ENCODE measurements at places on chromosomes 13 and 19.

DNA sequence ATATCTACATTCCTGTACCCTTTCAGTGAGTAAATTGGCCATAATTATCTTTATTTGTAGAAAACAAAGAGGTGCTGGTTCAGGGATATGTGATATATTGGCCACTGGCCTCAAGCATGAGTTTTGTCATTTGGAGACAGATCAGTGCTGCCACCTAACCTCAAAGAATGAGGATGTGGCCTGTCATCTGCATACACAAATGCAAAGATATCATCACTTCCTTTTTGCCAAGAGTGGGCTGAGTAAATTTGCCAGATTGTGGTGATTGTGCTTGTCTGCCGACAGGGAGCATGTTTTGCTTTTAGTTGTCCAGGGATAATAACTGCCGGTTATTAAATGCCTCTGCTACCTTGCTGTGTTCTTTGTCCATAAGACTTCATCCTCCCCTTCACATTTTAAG lies 44.2 kb downstream of the WASF3 start:
- DNase-seq, result no peak

DNA sequence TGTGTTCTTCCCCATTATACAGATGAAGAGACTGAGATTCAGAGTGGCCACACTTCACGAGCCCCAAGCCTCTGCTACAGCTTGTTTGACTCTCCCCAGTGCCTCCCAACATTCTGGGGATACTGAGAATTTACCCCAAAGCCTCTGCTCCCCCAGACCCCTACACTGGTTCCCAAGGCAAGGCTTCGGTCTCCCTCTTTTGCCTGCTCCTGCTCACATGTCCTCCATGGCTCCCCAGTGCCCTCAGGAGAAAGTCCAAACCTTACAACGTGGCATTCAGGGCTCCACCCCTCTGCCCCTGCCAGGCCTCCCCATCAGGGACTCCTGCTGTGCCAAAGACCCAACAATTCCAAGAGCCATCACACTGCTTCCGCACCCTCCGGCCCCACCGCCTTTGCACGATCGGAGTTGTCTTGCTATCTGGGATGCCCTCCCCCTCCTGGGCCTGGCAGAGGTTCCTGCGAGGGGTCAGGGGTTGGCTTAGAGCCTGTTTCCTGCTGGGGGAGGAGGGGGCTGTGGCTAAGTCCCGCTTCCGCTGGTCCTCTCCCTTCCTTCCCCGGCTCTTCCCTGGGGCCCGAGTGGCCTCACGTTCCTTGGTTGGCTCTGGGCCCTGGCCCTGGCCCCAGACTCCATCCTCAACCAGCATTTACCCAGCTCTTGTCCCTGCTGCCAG lies 15.4 kb downstream of the GTPBP3 start:
- no peak for DNase-seq

DNA sequence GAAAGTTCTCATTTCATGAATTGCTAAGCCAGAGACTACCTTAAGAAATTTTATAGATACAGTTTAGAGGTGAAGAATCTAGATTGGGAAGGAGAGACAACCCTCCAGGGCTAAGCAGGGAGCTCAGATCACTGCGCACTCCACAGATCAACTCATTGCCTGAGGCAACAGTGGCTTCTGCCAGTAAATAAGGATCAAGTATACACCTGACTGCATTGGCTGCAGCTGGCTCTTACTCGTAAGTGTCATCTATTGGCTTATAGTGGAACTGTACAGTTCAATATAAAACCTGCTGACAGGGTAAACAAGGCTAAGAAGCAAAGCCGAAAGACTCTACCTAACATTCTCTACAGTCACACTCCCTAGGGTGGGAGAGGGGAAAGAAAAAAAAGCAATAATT lies 18.0 kb upstream of the C1QTNF9B start:
- DNase-seq, result no peak

DNA sequence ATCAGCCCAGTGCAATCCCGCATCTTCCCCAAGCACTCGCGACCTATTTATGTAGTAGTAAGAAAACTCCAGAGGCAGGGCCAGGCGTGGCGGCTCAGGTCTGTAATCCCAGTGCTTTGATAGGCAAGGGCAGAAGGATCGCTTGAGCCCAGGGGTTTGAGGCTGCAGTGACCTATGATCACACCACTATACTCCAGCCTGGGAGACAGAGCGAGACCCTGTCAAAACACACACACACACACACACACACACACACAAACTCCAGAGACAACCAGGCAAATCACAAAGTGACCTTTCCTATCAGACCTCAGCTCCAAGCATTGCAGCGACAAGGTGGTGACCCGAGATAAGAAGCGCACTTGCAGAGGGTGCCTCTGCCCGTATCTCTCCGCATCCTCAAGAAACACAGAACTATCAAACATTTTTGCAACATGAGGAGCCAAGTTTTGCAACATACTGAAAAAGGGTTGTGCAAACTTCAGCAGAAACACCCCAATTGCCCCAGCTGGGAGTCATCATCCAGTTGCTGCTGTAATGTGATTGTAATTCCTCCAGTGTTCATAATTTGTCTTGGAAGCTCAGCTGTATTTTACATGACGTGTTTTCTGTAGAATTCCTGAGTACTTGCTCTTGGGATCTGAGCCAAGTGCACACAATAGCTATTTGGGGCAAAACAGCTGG lies 8.7 kb upstream of the KLF2 start:
- no peak for DNase-seq

- no peak for DNase-seq
Observed at GRCh38 chr19:41869374-41869955, 7.6 kb upstream of the CD79A start.

DNA sequence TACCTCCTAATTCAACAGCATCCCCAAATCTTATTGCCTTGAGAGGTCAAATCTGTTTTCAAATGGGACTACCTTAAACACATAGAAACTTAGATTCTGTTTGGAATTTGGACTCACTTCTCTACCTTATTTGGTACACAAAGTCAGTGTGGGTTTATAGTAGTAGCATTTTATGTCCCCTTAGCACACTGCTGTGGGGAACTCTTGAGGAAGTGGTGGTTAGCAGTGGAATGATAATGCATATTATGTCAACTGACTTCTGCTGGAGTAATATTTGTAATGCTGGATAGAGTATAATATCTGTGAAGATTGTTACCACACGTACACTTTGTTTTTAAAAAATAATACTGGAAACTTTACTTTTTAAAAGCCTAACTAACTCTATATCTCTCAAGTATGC lies 386.3 kb downstream of the NDFIP2 start:
- no peak for DNase-seq

DNA sequence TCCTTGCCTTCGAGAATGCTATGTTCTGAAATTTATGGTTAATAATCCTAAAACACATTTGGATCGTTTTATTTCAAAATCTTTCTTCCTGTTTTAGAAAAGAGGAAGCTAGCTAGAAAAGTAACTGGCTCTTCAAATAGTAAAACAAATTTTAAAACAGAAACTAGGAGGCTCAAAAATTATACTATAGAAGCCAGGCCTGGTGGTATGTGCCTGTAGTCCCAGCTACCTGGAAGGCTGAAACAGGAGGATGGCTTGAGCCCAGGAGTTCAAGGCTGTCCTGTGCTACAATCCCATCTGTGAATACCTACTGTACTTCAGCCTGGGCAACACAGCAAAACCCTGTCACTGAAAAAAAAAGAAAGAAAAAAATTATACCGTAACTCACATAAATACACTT lies 57.9 kb downstream of the ELF1 start:
- no peak for DNase-seq

DNA sequence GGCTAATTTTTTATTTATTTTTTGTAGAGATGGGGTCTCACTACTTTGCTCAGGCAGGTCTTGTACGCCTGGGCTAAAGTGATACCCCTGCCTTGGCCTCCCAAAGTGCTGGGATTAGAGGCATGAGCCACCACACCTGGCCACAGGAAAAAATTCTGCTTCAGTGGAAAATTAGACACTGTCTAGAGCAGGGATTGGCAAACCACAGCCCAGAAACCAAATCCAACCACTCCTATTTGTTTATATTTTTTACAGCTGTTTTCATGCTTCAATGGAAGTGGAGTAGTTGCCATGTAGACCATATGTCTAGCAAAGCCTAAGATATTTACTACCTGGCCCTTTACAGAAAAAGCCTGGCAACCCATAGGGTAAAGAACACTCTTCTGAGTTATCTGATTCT lies 123.7 kb upstream of the MRI1 start:
- no peak for DNase-seq

DNA sequence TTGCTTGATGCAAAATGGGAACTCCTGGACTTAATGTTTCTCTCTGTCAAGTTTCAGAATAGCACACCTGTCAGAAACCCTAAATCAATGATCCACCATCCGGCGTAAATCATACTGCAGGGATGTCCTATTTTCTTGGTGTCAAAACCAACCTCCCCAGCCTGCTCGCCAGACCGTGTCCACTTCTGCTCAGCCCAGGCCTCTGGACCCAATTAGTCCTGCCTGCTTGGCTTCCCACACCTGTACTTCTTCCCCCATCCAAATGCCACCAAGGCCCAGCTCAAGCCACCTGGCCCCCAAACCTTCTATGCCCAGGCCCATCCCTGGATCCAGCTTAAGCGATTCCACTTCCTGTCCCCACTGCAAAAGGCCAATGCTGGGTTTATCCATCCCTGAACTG lies 25.1 kb upstream of the PEPD start:
- no peak for DNase-seq

GRCh38 chr13:73268306-73268705 lies 209.5 kb downstream of the KLF5 start:
- DNase-seq, result no peak

GRCh38 chr13:99158846-99159245 lies 41.8 kb upstream of the UBAC2 start:
- DNase-seq, result no peak

DNA sequence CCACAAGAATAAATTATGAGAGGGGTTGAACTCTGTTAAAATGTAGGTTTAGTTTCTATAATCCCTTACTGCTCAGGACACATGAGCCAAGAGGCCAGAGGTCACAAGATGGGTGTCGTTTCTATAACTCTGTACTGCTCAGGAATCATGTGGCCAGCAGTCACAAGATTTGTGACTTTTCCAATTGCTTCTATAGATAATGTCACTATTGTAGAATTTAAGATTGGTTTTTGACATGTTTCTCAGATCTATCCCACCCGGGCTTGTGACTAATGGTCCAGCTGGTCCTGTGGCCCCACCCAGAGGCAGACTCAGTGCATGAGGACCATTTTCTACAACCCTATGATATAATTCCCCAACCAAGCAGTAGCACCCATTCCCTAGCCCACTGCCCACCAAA lies 662.0 kb upstream of the KLF12 start:
- DNase-seq, result no peak

DNA sequence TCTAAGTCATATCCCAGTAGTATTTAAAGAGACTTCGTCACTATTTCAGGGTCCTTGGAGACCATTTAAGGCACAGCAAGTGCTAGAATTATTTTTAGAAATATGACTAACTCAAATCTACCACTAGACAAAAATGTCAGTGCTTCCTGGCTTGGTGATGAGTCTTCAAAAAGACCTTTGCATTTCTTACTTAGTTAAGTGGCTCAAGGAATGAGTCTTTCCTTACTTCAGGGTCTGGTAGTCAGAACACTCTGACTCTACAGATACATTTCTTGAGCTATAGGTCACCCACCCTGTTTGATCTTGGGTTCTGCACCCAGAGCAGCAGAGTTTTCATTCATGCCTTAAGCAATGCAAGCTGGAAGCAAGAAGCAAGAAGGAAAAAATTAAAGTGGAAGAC lies 191.0 kb upstream of the HTR2A start:
- DNase-seq, result no peak

- DNase-seq, result no peak
Observed at GRCh38 chr19:48445256-48445605, 552 bp upstream of the GRWD1 start.

DNA sequence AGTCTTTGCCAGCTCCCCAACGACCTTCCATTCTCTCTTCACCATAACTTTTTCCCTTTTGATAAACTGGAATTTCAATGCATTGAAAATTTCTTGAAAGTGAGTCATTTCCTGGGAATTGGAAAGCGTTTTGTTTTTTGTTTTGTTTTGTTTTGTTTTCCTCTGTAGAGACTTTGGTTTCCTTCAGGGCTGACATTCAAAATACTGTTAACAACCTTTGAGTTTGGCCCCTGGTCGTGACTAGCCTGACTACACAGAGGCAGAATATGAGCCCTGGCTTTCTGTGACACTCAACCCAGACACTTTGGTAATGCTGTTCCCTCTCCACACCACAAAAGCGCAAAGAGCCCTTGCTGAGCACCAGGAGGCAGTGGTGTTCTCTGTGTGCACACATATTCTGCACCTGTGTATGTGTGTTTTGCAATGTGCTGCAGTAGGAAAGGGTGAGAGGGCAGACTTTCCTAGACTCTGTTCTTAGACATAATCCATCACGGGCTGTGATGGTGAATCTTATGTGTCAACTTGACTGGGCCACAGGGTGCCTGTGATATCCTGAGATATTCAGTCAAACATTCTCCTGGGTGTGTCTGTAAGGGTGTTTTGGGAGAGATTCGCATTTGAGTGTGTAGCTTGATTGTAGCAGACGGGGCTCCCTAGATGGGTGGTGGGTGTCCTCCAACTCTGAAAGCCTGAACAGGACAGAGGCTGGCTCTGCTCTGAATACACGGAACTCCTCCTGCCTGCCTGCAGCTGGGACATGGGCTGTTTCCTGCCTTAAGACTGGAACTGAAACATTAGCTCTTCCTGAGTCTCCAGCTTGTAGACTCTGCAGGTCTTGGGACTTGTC lies 29.5 kb upstream of the ANKRD10 start:
- no peak for DNase-seq

DNA sequence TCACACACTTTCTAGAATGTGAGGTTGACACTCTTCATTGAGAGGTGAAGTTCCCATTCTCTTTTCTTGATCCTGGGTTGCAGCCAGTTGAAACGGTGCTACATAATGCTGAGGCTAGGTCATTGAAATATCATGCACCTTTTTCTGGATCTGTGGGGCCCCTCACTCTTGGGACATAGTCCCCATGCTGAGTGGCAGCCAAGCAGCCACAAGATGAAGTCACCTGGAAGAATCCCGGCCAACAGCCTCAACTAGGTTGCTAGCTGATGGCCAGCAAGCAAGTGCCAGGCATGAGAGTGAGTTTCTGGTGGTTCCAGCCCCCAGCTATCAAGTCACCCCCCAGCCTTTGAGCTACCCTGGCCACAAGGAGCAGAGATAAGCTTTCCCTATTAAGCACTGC lies 148.5 kb upstream of the TSHZ3 start:
- no peak for DNase-seq

GRCh38 chr19:40286235-40286970 lies 1.3 kb upstream of the AKT2 start:
- DNase-seq, result no peak

DNA sequence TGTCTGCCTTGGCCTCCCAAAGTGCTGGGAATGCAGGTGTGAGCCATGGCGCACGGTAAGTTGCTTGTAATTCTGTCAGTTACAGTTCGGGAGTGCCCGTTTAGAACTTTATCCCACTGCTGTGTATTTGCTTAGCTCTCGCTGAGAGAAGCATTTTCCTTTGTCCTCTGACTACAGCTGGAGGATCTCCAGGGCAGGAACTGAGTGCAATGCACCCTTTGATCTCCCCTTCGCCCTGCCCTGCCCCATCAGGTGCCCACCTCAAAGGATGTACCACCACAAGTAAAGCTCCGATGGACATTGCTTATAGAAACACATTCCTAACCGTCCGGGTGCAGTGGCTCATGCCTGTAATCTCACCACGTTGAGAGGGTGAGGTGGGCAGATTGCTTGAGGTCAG lies 6.5 kb downstream of the BRME1 start:
- no peak for DNase-seq

- no peak for DNase-seq
Observed at GRCh38 chr13:64934569-64935362, 2295.4 kb downstream of the PCDH9 start.

- DNase-seq, result no peak
Observed at GRCh38 chr19:4873930-4874329, 6.5 kb upstream of the PLIN3 start.

Data from central memory CD8-positive, alpha-beta T cell (primary cell).